ENCODE measurements at places on chromosomes 2 and 18. TPM values are rescaled to one million over a fixed set of nuclear protein-coding genes. Genes with fewer than 3 reads are reported as not detected.

DNA sequence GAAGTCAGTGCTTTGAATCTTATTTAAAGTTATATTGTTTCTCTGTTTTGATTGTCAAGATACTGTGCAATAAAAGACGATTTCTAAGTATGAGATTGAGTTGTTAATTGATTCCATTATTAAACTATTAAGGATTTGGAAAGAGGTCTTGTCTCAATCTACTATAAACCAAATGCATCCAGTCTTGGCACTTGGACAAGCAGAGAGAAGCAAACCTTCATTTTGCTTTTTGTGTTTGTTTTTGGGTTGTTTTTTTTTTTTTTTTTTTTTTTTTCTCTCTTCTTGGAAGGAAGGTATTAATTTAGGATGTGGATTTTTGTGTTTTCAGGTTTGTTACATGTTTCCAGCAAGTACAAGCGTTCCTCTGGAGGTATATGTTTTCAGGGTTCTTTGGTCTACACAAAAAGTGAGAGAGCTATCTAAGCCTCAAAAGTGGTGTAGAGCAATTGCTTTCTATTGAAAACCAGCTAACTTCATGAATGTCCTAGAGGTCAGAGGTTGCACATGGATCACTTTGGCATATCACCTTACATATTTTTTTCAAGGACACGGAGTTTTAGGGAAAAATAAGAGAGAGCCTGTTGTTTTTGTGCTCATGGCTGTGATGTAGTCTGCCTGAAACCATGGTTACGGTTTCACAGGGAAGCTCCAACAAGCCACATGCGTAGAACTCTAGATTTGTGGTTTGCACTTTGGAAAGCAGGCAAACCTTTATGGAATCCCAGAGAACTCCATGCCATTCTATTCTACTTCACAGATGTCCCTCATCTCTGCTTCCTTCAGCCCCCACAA is 1.8 kb downstream of the PRKCE start:
- H3K36me3 ChIP-seq, result no peaks in the 10 kb centered on the region
- H3K27ac ChIP-seq, result no peak overlapping the region

DNA sequence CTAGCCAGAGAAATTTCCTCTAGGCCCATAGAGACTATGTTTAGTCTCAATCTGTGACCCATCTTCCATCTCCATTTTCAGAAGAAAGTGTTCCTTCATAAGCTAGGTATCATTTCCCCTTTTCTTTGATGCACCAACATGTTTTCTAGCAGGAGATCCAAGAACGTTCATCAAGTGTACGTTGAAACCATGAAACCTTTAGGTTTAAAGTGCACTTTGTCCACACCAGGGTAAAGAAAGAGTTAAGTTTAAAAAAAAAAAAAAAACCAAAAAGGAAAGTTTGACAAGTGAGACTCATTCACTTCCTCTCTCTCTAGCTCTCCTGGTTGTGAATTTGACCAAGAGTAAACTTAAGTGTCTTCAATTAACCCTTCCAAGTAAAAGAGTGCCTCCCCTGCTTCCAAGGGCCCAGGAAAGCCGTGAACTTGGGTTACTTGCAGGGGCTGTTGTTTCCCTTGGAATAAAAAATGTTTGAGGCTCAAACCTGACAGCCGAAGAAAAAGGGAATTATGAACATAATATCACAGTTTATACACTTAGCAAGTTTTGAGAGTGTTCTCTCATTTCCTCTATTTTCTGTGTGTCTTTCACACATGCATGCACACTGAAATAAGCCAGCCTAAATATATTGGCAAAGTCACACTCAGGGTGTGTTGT is 56.7 kb downstream of the LBH start:
- no peaks in the 10 kb centered on the region for H3K36me3 ChIP-seq
- no peak for DNase-seq
- H3K4me1 ChIP-seq, result no peaks in the 10 kb centered on the region
- no peak overlapping the region for H3K27ac ChIP-seq

DNA sequence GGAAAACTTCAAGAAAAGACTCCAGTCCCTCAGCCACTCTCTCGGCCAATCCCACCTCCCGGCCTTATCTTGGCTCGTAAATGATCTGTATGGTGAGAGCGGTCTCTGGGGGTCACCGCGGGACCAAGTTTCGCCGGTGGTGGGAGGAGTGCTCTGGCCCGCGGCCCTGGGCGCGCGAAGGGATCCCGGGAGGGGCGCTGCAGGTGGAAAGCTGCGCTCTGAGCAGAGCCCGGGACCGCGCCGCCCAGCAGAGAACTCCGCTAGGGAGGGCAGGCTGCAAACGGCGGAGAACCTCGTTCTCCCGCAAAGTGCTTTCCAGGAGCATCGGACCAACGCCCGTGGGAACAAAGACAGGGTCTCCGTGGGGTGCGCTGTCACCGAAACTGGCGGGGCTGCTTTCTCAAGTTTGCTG is 622 bp downstream of the LRP2 start:
- peaks cover 2% of the 10 kb centered on the region for H3K4me1 ChIP-seq

DNA sequence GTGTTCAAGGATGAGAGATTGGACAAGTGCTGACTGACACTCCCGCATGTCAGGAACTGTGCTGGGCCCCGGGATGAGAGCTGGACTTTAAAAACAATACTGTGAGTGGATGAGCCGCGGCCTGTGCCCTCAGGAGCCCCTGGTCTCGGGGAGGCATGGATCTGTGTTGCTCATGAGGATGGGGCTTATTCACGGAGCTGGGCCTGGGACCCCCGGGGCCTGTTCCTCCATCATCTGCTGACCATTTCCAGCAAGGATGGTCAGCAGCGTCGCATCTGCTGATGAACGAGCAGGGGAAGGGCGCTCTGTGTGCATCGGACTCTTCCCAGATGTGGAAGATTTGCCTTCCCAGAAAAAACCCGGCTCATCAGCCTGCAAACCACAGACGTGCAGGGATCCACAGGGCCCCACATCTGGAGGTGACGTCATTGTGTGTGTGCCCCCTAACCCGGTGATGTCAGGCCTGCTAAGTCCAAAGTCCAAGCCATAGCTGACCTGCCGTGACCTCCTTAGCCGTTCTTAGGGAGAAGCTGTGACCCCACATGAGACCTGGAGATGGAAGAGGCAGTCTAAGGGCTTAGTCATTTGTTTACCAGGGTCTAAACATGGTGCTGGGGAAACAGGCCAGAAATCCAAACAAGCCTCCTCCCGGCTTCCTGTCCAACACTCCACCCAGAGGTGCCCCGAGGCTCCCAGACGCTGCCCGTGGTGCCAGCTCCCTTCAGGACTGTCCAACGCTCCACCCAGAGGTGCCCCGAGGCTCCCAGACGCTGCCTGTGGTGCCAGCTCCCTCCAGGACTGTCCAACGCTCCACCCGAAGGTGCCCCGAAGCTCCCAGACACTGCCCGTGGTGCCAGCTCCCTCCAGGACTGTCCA is 143.9 kb downstream of the PXDN start:
- no peaks in the 10 kb centered on the region for H3K36me3 ChIP-seq
- DNase-seq, result no peak
- no peaks in the 10 kb centered on the region for H3K27me3 ChIP-seq

The GRB14 gene
- polyA plus RNA-seq, result 5.6 TPM

DNA sequence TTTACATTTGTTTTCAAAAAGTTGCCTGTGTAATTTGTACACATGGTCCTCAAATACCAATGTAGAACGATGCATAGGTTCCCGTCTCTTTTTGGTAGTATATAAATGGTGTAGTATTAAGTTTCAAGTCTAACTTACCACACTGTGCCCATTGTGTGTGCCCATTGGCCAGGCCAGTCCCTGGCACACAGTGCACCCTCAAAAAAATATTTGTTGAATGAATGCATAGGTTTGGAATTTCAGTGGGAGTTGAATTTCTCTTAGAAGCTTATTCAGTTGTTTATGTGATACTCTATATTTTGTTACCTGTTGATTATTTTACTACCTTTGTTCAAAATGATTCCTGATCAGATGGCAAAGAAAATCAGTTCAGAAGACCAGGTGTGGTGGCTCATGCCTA is 30.1 kb downstream of the IDH1 start:
- no peak for DNase-seq
- no peaks in the 10 kb centered on the region for H3K27me3 ChIP-seq
- H3K4me1 ChIP-seq, result no peaks in the 10 kb centered on the region
- no peaks in the 10 kb centered on the region for H3K36me3 ChIP-seq
- no peak overlapping the region for H3K4me3 ChIP-seq

- no peaks in the 10 kb centered on the region for H3K36me3 ChIP-seq
- H3K27ac ChIP-seq, result no peak overlapping the region
- H3K27me3 ChIP-seq, result no peaks in the 10 kb centered on the region
- no peaks in the 10 kb centered on the region for H3K4me1 ChIP-seq
These were observed 47.6 kb upstream of the FAM124B start for GRCh38 chr2:224449212-224450147.

- H3K4me3 ChIP-seq, result no peak overlapping the region
- no peak for DNase-seq
- no peaks in the 10 kb centered on the region for H3K27me3 ChIP-seq
- no peaks in the 10 kb centered on the region for H3K36me3 ChIP-seq
- no peak overlapping the region for H3K27ac ChIP-seq
These were observed 152.6 kb downstream of the RTN4 start for GRCh38 chr2:54897420-54898310.

- H3K27me3 ChIP-seq, result no peaks in the 10 kb centered on the region
- H3K36me3 ChIP-seq, result no peaks in the 10 kb centered on the region
- H3K27ac ChIP-seq, result no peak overlapping the region
- peak; percentile 53 for DNase-seq
- no peak overlapping the region for H3K4me3 ChIP-seq
- peaks cover 67% of the 10 kb centered on the region for H3K4me1 ChIP-seq
These were observed 61.1 kb downstream of the ODC1 start for GRCh38 chr2:10387033-10387432.

DNA sequence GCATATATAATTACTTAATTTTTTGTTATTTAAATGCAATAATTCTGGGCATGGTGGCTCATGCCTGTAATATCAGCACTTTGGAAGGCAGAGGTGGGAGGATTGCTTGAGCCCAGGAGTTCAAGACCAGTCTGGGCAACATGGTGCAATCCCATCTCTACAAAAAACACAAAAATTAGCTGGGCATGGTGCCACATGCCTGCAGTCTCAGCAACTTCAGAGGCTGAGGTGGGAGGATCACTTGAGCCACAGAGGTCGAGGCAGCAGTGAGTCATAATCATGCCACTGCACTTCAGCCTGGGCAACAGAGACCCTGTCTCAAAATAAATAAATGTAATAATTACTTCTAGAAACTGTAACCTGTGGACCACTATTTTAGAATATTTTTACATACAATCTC is 21.5 kb upstream of the TMEM87B start:
- H3K27me3 ChIP-seq, result no peaks in the 10 kb centered on the region
- no peak overlapping the region for H3K4me3 ChIP-seq
- DNase-seq, result no peak
